ENCODE measurements at places on chromosomes 4 and X.
A peak's percentile ranks its signal among the peaks of the same experiment; 100 is the strongest.

- no peak for DNase-seq
Observed at GRCh38 chrX:122583551-122583950, 600.5 kb upstream of the GRIA3 start.

DNA sequence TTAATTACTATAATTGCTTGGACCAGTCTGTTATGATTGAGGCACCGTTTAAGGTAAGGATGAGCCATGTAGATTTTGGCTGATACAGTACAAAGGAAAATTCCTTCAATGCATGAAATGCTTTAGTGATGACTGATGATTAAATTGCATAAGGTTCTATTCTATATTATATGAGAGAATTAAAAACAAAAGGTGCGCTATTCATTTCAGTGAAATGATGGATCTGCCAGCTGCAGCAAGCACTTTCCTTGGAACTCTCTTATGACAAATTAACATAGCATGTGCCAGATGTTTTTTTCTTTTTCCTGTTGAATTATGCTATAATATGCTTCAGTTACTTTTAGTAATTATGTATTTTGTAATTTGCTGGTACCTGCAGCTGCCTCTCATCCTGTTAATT lies 98.5 kb downstream of the JADE1 start:
- no peak for DNase-seq

DNA sequence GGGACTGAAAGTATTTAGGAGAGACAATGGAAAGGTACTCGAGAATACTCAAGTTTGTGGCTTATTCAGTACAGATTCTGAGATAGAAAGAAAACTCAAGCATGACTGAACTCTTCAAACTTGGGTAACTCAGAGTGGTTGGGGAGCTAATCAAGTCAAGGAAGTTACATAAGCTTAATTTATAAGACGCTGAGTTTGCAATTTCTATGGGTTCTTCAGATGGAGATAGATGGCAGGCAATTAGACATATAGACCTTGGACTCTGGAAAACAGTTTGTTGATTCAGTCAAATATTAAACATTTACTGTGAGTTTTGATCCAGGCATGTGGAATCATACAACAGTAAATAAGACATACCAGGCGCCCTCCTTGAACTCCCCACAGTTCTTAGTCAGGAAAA lies 1749.9 kb upstream of the TENM3 start:
- DNase-seq: no peak

- no peak for DNase-seq
Observed at GRCh38 chr4:96295143-96295741, 455.3 kb downstream of the PDHA2 start.

DNA sequence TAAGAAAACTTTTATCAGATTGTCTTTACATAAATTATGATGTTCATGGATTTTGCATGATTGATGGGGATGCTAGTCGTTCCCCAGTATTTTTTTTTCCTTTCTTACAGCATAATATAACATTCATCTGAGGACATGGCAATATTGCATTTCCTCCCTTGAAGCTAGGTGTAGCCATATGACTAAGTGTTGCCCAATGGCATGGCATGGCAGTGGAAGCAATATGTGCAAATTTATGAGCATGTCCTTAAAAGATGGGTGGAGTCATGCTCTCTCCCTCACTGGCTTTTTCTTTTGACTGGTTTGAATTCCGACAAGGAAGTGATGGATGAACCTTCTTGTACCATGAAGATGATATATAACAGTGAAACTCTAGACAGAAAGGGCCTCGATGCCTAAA lies 96.3 kb downstream of the BANK1 start:
- DNase-seq: no peak

- no peak for DNase-seq
Observed at GRCh38 chrX:147891896-147892295, 19.8 kb upstream of the FMR1 start.

DNA sequence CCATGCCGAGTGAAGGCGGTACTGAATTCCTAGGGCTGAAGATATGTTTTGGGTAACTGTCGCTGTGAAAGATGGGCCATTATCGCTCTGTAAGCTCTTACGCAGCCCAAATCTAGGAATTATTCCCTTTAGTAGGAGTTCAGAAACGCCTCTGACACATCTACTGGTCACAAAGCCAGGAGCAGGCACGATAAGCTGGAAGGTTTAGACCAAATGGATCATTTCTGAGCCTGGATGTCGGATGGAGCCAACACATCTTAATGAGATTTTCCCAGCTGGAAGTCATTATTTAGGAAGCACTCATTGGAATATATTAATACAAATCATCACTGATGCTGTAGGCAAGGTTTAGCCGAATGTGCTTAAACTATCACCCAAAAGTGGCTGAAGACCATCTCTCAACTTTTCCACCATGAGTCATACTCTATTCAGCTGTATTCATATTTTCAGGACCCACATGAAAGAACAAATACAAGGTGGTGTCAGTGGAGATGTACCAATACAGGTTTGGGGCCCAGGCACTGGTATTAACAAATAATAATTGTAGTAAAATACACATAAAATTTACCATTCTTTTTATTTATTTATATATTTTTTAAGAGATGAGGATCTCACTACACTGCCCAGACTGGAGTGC lies 34.2 kb upstream of the ATRX start:
- no peak for DNase-seq

DNA sequence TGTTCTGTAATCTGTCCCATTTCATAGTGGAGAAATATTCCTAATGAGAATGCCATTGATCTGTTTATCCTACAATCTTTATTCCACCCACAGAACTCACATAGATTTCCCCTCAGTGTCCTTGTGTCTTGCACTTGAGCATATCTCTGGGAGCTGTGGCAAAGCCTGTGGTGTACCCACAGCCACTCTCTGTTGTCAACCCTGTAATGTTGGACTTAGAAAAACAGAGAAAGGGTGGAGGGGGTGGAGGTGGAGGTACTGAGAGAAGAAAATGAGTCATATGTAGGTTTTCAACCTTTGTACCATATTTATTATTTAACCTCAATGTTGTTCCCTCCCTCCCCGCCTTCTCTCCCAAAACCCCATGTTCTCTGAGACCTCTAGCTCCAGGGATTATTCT lies 46.9 kb upstream of the TLL1 start:
- DNase-seq: no peak

DNA sequence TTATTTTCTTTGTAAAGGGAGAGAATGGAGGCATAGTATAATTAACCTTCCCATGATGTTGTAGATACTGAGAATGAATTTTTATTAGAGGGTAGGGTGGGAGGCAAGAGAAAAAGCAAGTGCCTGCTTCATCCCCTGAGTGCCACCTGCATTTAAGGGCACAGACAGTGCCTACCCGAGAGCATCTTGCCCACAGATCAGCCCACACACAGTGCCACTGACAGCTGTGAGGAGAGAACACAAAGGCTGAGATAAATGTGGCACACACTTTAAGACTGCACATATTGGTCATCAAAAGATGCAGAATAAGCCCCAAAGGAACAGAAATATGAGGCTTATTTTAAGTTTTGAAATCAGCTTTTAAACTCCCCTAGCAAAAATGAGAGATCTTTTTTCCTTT lies 250.8 kb downstream of the SLC39A8 start:
- DNase-seq: no peak

DNA sequence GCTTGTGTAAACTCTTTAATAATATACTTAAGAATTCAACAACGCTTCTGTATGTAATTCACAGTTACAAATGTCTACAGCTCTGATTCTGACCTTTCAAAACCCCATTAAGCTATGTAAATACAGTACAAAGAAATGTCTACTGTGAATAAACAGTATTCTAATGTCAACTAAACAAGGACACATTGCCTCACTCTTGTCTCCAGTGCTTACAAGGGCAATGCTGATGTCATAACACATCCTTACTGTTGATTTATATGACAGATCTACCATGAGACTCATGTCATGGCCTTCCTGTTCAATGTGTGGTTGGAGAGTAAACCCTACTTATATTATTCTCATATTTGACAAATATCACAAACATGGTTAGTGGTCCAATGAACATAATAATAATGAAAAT lies 256.1 kb upstream of the ADGRL3 start:
- no peak for DNase-seq

DNA sequence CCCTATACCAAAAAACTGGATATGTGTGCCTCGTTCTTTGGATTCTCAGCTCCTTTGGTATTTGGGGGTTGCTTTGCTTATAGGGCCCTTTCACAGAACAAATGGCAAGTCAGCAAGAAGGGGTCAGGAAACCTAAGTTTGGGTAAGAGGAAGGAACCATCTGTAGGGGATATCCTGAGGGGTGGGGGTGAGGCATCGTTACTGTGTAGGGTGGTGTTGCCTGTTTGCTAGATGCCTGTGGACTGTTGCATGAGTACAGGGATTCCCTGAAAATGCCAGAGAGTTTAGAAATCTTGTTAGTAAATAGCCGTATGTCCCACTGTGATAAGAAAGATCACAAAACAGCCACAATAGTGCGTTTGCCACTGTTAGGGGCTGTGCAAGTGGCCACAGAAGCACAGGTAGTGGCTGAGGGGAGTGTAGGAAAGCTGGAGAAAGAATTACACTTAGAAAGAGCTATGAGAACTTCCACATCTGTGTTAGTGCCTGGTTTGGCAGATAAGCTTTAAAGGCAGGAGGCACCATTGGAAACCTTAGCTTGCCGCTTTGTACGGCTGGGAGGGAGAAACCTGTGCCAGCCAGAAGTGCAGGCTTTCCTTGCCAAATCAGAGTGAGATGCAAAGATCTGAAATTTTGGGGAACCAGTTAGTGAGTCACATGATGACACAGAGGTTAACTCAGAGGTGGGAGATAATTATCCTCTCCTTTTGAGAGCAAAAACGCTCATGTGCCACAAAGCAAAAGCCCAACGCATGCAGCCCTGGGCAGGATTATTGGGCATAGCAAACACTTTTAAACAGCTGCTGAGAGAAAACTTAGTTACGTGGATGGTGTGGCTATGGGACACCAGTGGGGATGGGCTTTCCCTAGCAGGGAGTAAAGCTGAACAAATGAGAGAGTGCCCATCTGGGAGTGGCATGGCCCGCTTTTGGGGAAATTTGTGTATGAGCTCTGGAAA lies 343.7 kb downstream of the ARAP2 start:
- no peak for DNase-seq

GRCh38 chr4:89619206-89619962 lies 217.6 kb downstream of the SNCA start:
- DNase-seq: no peak

DNA sequence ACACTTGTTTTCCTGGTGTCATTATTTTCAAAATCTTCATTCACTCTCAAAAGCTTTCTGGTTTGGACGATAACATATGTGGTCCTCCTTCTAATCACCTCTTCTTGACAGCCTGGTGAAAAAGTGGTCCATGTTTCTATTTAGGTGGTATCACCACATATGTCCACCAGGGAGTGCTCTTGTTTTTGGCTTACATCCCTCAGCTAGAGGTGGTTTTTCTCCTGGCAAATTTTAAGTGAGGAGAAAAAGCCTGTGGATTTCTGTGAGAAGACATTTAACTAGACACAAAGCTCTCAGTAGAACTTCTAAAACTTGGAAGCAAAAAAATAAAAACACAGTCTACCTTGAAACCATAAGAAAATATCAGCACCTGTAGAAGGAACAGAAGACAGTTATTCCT lies 58.0 kb upstream of the FRMPD4 start:
- DNase-seq: peak; percentile 33

DNA sequence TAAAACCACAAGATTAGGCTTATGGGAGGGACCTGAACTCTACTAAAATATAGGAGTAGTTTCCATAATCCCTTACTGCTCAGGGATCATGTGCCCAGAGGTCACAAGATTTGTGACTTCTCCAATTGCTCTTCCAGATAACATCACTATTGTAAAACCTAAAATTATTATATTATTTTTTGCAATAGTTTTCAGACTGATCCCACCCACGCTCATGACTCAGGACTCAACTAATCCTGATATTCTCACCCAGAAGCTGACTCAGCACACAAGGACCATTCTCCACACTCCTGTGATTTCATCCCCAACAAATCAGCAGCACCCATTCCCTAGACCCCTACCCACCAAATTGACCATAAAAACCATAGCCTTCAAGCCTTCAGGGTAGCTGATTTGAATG lies 24.0 kb upstream of the RPL34 start:
- no peak for DNase-seq

- no peak for DNase-seq
Observed at GRCh38 chr4:38210396-38211114, 250.4 kb downstream of the PTTG2 start.
